AG10803 (cell line): ENCODE measurements at places on chromosomes 3 and 15.

DNA sequence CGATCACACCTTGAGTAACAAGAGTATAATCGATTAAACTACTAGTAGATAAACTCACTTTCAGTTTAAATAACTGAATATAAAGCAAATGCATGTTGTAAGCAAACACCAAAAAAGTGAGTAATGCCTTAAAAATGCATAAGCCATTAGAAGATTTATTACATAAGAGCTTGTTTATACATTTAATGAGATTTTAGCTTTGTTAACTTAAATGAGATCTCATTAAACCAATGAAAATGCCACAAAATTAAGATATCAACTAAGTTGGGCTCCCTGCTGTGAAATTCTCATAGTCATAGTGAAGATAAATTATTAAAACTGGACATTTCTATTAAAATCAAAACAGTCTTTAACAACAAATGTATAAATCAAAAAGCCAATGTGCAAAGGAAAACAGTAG lies 701.2 kb downstream of the NLGN1 start:
- peak; percentile 13 for DNase-seq

GRCh38 chr3:195182470-195182795 lies 88.5 kb downstream of the XXYLT1 start:
- peak; percentile 67 for DNase-seq

- DNase-seq, result peak; percentile 71
Measured at GRCh38 chr3:160486459-160486869, 36.9 kb upstream of the TRIM59 start.

DNA sequence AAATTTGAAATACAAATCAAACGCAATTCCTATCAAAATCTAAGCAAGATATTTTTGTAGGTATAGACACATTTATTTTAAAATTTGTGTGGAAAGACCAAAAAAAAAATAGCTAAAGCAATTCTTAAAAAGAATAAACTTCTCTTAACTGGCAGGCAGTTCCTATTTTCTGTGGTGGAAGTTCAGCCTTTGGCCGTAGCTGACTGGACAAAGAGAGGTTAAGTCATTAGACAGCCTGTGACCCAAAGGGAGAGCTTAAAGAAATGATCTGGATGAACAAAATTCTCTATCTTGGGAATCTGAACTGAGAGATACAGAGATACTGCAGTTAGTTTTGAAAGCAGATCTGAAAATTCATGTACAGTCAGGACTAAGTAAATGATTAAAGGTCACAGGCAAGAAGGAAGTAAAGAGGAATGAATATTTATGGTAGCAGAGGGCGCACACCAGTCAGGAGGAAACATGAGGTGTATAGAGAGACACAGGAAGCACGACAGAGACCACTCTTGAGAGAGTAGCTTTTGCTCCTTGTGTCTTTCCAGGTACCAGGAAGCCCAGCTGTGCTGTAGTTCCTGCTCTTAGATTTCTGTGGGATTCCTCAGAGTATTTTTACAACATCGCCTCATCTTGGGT lies 57.5 kb downstream of the TPRG1 start:
- DNase-seq, result no peak

- peak; percentile 55 for DNase-seq
Measured at GRCh38 chr3:174408310-174408709, 450.8 kb upstream of the NAALADL2 start.

DNA sequence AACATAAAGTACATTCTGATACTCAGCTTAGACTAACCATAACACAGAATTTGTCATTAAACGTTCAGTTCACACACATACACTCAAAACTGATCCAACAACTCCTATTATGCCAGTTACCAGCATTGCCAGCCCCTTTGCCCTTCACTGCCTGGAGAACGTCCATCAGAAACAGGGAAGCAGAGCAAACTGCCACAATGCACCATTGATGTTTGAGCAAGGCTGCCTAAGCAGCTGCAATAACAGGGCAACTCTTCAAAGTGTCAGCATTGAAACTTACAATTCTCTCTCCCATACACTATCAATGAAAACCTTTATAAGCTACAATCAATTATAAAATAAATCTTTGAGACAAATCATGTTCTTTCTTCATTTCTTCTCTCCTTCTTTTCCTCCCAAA lies 85.1 kb downstream of the ZBTB20 start:
- DNase-seq, result no peak

GRCh38 chr15:56168394-56168793 lies 75.3 kb downstream of the RFX7 start:
- peak; percentile 24 for DNase-seq
